ENCODE measurements at places on chromosomes 4 and X.
A peak's percentile ranks its signal among the peaks of the same experiment; 100 is the strongest.

GRCh38 chr4:13665701-13666660, 38.5 kb upstream of the BOD1L1 start:
- no peak for DNase-seq

- peak; percentile 31 for DNase-seq
These were observed 408.1 kb downstream of the DCAF12L2 start for GRCh38 chrX:125757794-125758564.

GRCh38 chrX:110146521-110146920, 143.6 kb downstream of the TMEM164 start:
- DNase-seq: peak; percentile 67

DNA sequence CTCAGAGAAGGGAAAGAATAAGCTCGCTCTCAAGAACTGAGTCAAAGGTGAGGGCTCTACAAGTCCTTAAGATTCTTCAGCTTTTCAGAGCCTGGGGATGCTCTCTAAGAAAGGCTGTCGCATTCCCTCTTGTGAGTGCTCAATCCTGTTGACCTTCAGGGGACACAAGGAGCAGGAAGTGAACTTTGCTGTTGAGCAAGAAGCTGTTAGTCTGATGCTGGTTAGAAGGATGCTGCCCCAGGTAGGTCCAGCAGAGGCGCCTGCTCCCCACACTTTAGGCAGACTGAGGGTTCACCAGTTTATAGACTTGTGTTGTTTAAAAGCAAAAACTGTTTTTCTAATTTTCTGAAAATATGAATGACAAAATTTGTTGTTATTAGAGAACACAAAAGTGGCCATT, 125.4 kb upstream of the SPOCK3 start:
- no peak for DNase-seq

- peak; percentile 73 for DNase-seq
These were observed 460.3 kb downstream of the MID1IP1 start for GRCh38 chrX:39261446-39262147.

GRCh38 chr4:189765301-189765700, 175.4 kb upstream of the FRG1 start:
- no peak for DNase-seq

DNA sequence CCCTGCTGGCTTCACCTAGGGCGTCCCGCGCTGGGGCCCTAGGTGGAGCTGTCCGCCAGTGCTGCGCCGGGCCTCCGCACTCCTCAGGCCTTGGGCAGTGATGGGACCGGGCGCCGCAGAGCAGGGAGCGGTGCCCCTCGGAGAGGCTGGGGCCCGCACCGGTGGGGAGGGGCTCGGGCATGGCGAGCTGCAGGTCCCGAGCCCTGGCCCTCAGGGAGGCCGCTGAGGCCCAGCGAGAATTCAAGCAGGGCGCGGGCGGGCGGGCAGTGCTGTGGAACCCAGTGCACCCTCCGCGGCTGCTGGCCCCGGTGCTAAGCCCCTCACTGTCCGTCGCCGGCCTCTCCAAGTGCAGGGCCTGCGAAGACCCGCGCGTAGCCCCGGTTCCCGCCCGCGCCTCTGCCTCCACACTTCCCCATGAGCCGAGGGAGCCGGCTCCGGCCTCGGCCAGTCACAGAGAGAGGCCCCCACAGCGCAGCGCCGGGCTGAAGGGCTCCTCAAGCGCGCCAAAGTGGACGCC, 565.1 kb upstream of the NDST4 start:
- DNase-seq: no peak

- DNase-seq: no peak
These were observed 28.4 kb upstream of the ADH7 start for GRCh38 chr4:99463566-99463965.

DNA sequence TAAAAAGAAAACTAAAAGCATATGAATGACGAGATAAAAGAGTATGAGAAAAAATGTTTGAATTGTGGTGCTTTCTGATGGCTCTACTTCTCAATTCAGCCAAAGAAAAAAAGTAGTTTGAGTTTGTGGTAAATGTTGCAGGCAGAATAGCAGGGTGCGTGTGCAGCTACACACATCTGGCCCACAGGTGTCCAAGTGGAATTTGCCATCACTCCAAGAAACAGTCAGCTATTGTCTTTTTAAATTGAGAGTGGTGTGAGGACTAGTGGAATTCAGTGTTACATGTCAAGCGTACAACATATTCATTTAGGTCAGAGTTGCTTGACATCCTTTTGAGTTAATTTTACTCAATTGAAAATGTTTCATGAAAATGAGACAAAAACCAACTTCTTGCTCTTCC, 424.8 kb upstream of the MAD2L1 start:
- DNase-seq: no peak

GRCh38 chr4:76781698-76782595, 116.0 kb downstream of the SOWAHB start:
- DNase-seq: peak; percentile 84

DNA sequence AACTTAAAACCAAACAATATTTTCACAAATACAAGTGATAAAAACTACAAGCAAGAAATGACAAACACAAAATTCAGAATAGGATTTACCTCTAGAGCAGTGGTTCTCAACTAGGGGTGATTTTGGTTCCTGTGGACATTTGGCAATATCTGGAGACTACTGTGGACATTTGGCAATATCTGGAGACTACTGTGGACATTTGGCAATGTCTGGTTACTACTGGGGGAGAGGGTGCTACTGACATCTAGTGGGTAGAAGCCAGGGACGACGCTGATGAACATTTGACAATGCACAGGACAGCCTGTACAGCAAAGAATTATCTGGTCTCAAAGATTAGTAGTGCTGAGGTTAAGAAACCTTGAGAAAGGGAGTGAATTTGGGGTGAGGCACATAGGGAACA, 169.8 kb downstream of the CLCN4 start:
- peak; percentile 28 for DNase-seq

DNA sequence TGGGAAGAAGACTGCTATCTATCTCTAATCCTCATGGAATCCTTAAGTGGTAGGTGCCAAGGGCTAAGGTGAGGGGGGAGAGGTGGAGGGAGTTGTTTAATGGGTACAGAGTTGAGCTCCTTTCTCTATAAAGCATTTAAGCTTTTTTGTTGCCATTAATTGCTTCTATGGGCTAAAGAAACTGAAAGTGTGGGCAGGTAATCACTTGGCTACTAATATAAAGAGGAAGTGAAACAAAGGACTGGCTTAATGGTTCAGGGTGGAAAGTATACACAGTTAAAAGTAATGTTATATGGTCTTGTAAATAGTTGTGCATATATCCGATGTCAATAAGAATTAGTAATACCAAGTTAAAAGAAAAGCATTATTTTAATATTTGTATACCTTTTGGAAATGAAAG, 83.9 kb downstream of the POLA1 start:
- DNase-seq: no peak

DNA sequence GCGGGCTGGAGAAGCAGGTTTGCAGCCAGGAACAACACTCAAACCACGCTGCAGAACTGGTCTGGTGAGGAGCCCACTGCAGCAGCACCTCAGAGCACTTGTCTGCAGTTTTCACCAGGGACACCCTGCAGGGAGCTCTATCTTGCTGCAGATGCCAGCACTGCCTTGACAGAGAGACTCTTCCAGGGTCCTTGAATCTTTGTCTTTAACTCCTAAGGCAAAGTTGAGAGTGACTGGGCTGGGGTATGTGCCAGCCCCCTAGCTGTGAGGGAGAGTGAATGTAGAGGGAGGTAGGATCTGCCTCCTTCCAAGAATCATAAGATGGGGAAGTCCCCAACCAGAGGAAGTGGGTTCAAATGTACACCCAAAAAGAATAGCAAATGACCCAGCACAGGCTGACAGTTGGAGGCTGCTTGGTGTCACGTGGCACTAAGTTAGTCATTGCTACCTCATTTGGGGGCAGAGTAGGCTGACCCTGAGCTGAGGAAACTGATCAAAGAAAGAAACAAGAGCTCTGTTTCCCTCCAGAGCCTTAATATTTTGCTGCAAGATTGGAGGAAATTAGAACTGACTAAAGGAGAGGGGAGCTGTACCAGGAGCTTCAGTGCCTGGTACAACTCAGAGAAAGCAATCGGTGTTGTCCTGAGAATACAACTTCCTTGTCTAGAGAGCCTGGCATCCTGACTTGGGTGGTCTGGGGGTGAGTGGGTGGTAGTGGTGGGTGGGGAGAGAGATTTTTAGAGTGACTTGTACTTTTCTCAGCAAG, 28.2 kb upstream of the HUWE1 start:
- peak; percentile 39 for DNase-seq

DNA sequence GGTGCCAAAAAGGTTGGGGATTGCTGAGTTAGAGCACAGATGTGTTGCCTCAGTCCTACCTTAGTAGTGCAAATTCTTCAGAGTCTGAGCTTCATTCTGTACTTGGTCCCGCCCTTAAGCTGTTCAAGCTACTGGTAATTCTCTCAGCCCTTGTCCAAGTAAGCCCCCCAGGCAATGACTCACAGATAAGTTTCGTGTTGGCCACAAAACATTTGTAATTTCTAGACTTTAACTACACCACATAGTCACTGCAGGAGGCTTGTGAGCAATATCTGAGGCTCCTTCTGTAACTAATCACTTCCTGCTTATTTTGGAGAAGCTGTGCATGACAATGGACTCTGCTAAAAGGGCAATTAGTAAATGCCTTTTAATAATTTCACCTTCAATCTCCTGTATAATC, 1420.5 kb downstream of the PCDH7 start:
- DNase-seq: no peak

DNA sequence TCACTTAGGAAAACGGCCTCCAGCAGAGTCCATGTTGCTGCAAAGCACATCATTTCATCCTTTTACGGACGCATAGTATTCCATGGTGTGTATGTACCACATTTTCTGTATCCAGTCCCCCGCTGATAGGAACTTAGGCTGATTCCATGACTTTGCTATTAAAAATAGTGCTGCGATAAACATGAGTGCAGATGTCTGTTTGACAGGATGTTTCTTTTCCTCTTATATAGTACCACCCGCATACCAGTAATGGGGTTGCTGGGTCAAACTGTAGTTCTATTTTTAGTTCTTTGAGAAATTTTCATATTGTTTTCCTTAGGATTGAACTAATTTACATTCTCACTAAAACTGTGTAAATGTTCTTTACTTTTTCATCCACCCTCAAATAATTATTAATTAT, 50.5 kb downstream of the VEGFC start:
- DNase-seq: no peak

- DNase-seq: peak; percentile 45
These were observed 315.9 kb downstream of the LDB2 start for GRCh38 chr4:16582526-16582925.

DNA sequence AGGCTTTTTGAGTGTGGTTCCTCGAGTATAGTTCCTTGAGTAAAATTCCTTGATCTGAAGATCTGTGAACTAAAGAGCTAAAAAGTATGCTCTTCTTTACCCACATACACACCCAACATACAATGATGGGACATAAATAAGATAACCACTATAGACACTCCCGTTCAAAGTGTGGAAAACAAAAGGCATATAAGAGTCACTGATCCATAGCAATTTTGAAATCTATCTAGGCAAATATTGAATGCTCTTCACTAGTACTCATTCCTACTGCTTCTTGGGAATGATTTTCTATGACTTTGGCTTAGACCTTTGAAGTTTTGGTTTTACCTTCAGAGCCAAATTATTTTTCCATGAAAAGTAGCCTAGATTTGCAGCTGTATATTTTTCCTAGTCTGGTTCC, 26.4 kb downstream of the PITX2 start:
- DNase-seq: no peak

- peak; percentile 59 for DNase-seq
These were observed 851 bp downstream of the POLR2B start for GRCh38 chr4:56979421-56980072.

GRCh38 chr4:60500810-60501209, 699.3 kb upstream of the ADGRL3 start:
- no peak for DNase-seq

DNA sequence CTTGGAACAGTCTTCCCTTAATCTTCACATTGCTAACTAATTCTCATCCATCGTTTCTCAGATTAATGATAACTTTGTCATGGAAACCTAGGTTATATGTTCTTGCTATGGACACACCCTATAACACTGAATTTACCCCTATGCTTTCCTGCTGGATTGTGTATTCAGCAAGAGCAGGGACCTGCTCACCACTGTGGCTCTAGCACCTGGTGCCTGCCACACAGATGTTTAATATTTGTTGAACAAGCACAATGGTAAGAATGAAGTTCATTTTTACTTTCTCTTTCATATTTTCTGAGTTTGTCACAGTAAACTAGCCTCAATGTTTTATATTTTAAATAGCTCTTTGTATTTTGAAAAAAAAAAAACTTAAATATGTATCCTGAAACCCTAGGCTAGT, 734.0 kb upstream of the DIAPH2 start:
- DNase-seq: peak; percentile 66

- peak; percentile 42 for DNase-seq
These were observed 152.5 kb upstream of the STX18 start for GRCh38 chr4:4694296-4694772.

GRCh38 chr4:127641524-127641923, 8.8 kb downstream of the INTU start:
- DNase-seq: no peak

GRCh38 chr4:63123441-63123840, 1285.8 kb downstream of the TECRL start:
- DNase-seq: no peak

DNA sequence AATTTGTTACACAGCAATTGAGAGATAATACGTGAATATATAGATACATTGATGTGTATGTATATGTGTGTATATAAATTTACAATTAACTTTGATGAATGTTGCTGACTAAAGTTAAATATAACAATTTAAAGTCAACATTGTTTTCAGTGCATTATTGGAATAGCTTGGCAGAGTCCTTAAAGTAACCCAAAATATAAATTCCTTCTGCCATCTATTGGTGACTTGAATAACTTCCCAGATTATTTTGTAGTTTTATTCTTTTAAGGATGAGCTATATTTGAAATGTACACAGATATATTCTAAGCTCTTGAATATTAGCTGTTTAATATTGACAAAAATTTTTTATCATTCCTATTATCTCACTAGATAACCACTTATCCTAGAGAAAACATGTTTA, 298.2 kb upstream of the FSTL5 start:
- DNase-seq: peak; percentile 43

DNA sequence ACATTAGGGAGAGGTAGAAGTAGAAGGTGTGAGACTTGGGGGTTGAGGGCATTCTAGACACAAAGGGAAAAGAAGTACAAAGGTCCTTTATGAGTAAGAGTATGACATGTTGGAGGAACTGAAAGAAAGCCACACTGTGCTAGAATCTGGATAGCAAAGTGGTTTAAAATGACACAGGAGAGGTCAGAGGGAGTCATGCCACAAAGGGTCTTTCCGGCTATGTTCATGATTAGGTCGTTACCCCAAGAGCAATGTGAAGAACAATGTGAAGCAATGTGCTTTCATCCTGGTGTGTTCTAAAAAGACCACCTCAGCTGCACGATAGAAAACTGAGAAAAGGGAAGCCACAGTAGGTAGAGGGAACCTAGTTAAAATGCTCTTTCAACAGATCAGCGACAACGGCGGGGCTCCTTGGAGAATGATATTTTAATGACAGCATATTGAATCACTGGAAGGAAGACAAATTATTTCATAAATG, 29.2 kb downstream of the SMIM14 start:
- no peak for DNase-seq

- DNase-seq: no peak
These were observed 2381.1 kb upstream of the AGA start for GRCh38 chr4:179823342-179823741.

- no peak for DNase-seq
These were observed 122.7 kb downstream of the ANKRD50 start for GRCh38 chr4:124589786-124590185.
